ENCODE measurements at places on chromosomes 13 and 19. TPM values are rescaled to one million over a fixed set of nuclear protein-coding genes. Genes with fewer than 3 reads are reported as not detected.
A peak's percentile ranks its signal among the peaks of the same experiment; 100 is the strongest.

EMC10 gene
- total RNA-seq = 85.1 TPM

CLIP3 gene
- total RNA-seq = 1.3 TPM

DNA sequence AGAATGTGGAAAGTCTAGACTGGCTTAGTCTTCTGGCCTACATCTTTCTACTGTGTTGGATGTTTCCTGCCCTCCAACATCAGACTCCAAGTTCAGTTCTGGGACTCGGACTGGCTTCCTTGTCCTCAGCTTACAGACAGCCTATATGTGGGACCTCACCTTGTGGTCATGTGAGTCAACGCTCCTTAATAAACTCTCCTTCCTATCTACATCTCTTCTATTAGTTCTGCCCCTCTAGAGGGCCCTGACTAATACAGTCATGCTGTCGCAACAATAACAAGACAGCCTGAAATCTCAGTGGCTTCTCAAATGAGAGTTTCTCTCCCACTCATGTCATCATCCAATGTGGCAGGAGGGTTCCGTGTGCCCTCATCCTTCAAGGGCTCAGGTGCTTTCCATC is 347.8 kb downstream of the MZT1 start:
- no peak overlapping the region for H3K27ac ChIP-seq
- H3K4me1 ChIP-seq = no peaks in the 10 kb centered on the region
- H3K4me3 ChIP-seq = no peak overlapping the region
- DNase-seq = no peak
- no peaks in the 10 kb centered on the region for H3K27me3 ChIP-seq

REEP6 gene
- total RNA-seq = 5.0 TPM

TMEM221 gene
- total RNA-seq = not detected

GRCh38 chr13:112188298-112188610 is 121.3 kb downstream of the SOX1 start:
- no peak for DNase-seq
- H3K4me3 ChIP-seq = no peak overlapping the region
- H3K4me1 ChIP-seq = no peaks in the 10 kb centered on the region
- no peak overlapping the region for H3K27ac ChIP-seq

DNA sequence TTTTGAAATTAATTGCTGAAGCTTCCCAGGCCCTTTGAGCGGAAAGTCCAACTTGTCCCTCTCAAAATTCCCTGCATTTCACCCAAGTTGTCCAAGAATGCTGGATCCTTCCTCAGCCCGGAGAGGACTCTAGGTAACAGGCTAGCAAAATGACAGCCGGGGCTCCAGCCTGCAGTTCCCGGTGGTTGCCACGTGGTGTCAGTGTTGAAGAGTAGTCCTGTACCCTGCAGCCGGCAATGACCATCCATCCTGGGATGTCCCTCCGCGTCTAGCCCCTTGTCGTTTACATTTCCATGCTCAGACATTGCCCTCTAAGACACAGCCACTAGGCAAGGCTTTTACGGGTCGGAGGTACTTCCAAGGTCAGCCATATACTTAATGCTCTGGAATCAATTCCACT is 31.4 kb upstream of the MTIF3 start:
- peak; percentile 25 for DNase-seq
- peaks cover 10% of the 10 kb centered on the region for H3K4me1 ChIP-seq
- H3K36me3 ChIP-seq = no peaks in the 10 kb centered on the region
- H3K4me3 ChIP-seq = no peak overlapping the region

TMEM150B gene
- 2.1 TPM for total RNA-seq

DNA sequence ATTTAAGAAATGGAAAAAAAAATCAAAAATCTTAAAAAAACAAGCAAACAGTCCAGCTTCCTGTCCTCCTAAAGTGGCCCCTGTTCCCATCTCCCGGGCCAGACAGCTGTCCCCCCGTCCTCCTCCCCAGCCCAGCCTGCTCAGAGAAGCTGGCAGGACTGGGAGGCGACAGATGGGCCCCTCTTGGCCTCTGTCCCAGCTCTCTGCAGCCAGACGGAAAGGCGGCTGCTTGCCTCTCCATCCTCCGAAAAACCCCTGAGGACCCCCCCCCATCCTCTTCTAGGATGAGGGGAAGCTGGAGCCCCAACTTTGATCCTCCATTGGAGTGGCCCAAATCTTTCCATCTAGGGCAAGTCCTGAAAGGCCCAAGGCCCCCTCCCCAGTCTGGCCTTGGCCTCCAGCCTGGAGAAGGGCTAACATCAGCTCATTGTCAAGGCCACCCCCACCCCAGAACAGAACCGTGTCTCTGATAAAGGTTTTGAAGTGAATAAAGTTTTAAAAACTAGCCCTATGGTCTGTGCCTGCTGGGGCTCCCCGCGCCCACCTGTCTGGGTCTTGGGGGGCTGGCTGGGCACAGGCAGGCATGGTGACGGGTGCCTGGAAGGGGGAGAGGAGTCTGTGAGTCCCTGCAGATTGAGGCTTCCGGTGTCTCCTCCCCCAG is 3.8 kb downstream of the GADD45GIP1 start:
- H3K4me1 ChIP-seq = peaks cover 17% of the 10 kb centered on the region
- peaks cover 53% of the 10 kb centered on the region for H3K36me3 ChIP-seq
- no peaks in the 10 kb centered on the region for H3K27me3 ChIP-seq
- H3K27ac ChIP-seq = no peak overlapping the region

Data from natural killer cell (primary cell).